ENCODE measurements at places on chromosomes 3 and 15.

DNA sequence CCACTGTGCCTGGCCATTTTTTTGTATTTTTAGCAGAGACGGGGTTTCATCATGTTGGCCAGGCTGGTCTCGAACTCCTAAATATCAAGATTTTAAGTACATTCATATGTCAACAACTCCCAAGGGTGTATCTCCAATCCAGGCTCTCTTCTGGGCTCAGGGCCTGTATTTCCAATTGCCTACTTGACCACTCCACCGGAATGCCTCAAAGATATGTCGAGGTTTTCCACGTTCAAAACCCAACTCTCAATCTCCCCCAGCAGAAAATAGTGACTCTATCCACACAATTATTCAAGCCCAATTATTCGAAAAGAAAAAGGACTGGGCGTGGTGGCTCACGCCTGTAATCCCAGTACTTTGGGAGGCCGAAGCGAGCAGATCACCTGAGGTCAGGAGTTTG lies 1.9 kb upstream of the KNSTRN start:
- no peak for DNase-seq

DNA sequence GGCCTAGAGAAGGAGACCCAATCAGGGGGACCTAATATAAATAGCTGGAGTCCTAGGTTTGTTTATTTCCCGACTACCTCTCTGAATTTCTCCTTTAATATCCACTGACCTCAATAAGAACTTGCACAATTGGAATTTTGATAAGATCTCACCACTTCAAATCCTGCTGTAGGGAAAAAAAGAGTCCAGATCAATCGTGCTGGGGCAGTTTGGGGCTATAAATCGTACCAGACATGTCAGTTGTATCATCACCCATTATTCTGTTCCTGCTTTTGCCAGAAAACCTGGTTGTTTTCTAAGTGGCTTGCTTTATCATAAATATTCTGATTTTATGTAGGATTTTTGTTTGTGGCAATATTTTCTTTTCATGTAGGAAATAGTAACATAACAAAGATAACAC lies 281.3 kb downstream of the DIPK2A start:
- DNase-seq: no peak

DNA sequence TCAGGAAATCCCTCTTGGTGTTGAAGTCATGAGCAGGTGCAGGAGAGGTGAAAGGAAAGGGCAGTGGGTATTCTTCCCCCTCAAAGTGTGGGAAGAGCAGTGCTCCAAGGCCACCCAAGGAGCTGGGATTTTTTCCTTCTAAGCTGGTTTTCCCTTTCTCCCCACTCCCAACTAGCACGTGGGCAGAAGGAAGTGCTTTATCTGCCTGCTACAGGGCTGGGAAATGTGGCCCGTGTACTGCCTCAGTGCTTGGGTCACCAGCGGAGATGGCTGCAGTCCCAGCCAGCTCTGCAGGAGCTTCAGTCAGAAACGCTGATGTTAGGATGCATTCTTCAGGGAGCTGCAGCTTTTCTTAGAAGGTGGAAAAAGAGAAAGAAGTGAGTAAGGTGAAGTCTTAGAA lies 99.2 kb downstream of the CACNA1D start:
- DNase-seq: no peak

- peak; percentile 10 for DNase-seq
Observed at GRCh38 chr3:142319094-142319493, 93.7 kb upstream of the GK5 start.

DNA sequence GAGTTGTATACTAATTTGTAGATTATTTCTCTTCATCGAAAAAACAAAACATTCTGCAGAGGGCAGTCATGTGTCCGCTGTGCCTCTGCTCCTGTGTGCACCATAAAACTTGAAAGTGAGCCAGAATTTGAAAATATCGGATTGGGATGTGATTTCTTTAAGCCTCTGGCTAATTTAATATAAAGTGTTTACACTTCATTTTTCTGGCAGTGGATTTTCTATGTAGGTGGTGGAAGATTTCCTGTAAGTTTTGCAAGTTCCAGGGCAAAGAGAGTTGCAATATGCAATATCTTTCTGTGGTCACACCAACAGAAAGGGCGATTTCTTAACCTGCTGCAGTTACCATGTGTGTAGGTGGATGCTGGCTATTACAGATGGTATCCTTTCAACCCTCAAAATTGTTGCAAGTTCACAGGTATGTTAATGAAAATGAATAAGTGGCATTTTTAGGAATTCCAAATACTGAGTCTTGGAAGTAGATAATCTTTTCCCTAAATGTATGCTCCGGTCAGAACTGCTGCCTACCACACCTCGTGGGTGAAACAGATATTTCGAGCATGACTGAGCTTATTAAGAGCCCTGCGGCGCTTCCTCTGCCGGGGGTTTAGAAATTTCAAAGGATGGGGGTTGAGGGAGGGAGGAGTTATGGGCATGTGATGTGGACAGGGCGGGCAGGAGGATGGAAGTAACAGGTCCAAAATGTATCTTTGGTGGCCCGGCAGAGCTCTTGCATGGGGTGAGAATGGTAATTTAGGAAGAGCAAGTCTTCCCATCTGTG lies 134.0 kb downstream of the PGPEP1L start:
- peak; percentile 88 for DNase-seq

- no peak for DNase-seq
Observed at GRCh38 chr15:47792231-47792630, 74.9 kb downstream of the SEMA6D start.

All from renal cortical epithelial cell (primary cell).